ENCODE measurements at places on chromosomes 13 and 19. TPM values are rescaled to one million over a fixed set of nuclear protein-coding genes. Genes with fewer than 3 reads are reported as not detected.

ANGPTL8 gene
- not detected for total RNA-seq

- DNase-seq = no peak
Observed at GRCh38 chr13:43232873-43233265, 209.5 kb downstream of the DNAJC15 start.

OR1M1 gene
- not detected for total RNA-seq

- DNase-seq = no peak
Observed at GRCh38 chr19:48795685-48796070, 15.2 kb downstream of the BCAT2 start.

JSRP1 gene
- total RNA-seq = 0.42 TPM

DNA sequence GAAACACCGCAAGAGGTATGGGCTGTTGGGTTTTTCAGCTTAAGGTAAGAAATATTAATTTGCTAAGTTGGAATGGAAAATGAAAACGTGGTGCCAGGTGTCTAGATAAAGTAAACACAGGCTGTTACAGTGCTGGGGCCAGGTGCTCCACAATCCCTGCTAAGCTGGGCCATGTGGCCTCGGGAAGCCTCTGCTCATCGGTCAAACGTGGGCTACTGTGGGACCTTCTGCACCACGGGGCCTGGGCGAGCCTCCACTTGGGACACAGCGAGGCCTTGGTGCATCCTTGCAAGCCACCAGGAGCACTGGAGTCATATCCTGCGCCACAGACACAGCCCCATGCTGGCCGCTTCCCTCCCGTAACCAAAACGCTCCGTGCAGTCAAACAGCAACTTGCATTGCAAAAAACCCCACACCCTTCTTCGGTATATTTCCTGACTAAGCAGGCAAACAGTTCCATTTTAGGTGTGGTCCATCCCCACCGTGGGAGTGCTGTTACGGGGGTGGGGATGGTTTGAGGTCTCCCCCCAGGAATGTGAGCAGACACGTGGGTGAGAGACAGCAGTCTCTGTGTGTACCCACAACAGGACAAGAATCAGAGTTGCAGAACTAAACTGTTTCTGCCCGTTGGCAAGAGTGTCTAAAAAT is 96.3 kb upstream of the SOX1 start:
- DNase-seq = no peak

- DNase-seq = no peak
Observed at GRCh38 chr13:63107179-63107943, 1691.7 kb upstream of the PCDH20 start.

DCT gene
- total RNA-seq = not detected

- DNase-seq = no peak
Observed at GRCh38 chr19:7986321-7987113, 18.9 kb downstream of the ELAVL1 start.

GRCh38 chr19:30631033-30631370 is 258.8 kb downstream of the ZNF536 start:
- DNase-seq = peak; percentile 87

DNA sequence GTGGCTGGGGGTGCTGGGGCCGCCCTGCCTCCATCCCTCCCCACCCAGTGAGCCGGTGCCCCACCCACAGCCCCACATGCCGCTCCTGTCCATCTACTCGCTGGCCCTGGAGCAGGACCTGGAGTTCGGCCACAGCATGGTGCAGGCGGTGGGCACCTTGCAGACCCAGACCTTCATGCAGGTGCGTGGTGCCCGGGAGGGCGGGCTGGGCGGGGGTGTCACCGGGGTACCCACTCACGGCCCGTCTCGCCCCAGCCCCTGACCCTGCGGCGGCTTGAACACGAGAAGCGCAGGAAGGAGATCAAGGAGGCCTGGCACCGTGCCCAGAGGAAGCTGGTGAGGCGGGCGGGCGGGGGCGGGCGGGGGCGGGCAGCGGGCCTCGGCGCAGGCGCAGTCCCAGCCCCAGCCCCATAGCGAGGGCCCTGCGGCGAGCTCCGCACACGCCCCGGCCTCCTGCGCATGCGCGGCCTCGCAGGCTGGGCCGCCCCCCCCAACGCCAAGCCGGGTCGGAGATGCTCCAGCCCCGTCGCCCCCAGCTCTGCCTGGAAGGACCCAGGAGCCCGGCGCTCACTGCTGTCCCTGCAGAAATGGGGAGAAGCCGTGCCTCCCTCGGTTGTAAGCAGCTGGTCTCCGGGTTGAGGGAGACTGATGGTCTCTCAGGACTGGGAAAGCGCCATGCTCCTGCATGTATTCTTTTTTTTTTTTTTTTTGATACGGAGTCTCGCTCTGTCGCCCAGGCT is 7.7 kb downstream of the ARHGAP45 start:
- DNase-seq = peak; percentile 82

Measured in chondrocyte (in vitro differentiated cells).